T-helper 2 cell treated with Interferon-gamma antibody and Interleukin-4, amounts not matched to agents 5 μg/mL and 100 μg/mL, for 36 hours (primary cell): ENCODE measurements at places on chromosomes 4 and X.

DNA sequence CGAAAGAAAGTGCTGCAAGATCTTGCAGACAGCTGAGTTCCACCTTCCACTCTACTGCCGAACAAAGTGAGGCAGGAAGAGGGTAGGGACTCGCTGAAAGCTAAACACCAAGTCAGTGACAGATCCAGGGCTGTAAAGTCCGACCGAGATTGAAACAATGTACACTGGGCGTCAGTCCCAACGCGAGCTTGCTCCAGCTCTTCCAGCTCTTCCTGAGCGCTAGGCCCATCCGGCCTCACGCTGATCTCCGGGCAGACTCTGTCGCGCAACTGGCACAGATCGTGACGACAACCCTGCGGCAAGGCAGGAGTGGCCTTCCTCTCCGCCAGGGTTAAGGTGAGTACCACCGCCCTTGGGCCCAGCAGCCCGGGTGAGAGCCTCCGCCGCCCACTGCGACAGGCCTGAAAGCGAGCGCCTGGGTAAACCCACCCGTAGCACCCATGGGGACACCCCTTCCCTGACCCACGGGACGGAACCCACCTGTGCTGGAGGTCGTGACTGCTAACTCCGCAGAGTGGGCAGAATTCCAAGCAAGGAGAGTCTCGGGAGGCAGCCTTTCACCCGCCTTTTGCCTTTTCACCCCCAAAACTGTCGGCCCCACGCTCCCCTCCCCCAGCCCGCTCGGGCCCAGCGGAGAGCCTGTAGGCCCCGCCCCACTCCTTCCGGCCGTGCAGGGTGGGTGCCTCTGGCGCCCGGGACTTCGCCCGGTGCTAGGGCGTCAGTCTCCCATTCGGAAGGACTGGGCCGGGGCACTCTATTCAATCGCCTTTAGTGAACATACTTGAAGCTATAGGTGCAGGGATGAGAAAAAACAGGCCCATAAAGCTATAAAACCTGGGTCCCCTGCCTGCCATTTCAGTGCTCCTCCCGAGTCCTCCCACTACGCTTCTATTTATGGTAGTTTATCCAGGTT lies at the start of gene TMLHE:
Gene TMLHE, minus strand, starts transcription at position 641 of the 913 bp plus-strand sequence. CDS start 67,676 bp downstream, outside the sequence.
- peak; percentile 51 for DNase-seq

- no peak for DNase-seq
Measured at GRCh38 chrX:8304668-8305067, 133.6 kb upstream of the VCX2 start.

- no peak for DNase-seq
Measured at GRCh38 chr4:1711055-1711570, 1.0 kb downstream of the SLBP start.

DNA sequence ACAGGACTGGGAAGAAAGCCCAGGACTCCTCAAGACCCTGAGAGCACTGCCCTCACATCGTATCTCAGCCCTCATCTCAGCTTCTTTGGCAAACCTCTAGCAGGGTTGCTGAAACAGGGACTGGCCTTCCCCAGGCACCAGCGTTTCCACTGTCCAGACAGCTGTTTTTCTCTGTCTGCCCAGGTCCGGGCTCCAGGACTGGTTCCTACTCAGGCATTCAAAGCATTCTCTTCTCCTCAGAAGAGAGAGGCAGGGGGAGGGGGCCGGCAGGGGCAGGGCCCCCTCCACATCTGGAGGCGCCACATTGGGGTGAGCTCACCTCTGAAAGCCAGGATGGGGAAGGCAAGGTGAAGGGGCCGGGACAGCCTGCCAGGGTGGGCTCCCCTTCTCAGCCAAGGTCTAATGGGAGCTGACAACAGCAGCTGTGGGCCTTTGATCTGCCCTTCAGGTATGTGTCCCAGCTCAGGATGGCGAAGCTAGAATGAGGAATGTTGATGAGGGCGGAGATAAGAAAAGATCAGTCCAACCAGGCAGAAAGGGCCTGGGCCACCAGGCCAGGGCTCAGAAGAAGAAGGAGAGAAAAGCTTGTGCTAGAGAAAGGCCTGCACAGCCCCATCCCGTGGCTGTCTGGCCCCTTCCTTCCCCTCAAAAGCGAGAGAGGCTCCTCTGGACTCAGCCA lies 60.4 kb downstream of the PJA1 start:
- DNase-seq = no peak

GRCh38 chrX:134645936-134646543 lies 12.2 kb downstream of the PLAC1 start:
- DNase-seq = no peak

- DNase-seq = no peak
Measured at GRCh38 chrX:5916945-5917344, 311.7 kb downstream of the NLGN4X start.

- DNase-seq = no peak
Measured at GRCh38 chr4:57404483-57404882, 294.3 kb upstream of the IGFBP7 start.

DNA sequence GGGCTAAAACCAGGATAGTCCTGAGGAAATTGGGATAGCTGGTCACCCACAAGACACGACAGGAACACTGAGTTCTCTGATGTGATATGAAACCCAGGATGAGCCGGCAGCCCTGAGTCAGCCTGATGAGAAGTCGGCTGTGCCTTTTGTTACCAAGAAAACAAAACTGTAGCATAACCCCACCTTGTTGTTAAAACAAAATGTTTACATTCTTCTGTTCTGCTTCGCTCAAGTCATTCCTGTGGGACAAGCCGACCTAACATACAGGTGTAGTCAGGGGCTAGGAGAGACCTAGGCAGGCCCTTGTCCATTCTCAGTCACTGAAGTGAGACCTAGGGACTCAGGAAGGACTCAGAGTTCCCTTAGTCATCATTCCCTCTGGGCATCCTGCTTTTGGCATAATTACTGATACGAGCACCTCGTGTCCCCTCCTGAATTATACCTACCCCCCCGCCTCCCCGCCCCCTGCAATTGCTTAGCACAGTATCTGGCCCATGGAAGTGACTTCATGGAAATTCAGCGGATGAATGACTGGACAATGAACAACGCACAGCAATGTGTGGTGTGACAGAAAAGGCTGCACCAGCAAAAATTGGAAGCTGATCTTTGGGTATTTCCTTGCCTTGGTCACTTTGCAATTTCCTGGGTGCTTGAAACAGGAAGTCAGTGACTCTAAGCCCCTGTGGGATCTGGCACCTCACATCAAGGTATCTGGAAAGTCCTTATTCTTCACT lies 31.9 kb upstream of the TLR2 start:
- no peak for DNase-seq

DNA sequence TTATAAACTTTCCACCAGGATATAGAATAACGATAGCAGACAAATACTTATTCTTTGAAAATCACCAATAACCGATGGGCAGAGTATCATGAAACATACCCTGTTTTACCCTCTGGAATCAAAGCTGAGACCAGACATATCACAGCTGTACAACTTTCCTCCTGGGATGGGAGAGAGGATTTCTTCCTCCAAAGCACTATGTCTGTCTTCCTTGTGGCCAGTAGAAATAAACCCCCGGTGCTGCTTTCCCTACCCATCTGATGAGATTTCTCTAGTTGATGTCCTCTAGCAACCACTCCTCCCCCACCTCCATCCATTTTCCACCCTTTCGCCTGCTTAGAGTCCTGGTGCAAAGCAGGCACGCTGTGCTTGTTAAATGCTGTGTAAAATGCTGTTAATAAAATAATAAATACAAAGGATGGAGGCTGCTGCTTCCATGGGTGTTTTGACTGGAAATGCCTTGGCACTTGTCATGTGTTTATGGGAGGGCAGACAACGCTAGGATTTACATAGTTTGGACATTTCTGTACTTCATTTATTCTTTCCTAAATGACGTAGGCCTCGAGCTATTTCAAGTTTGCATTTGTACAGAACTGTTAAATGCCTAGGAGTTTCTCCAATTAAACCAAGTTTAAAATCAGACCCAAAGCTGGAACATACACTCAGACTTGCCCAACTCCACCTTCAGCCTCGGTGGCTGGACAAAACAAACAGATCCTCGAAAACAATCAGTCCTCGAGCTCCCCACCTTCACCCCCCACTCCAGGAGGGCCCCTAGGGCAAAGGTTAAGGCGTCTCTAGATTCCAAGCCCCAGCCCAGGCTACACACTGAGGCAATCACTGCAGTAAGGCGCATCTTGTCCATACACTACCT lies 10.1 kb downstream of the BCOR start:
- DNase-seq = no peak

DNA sequence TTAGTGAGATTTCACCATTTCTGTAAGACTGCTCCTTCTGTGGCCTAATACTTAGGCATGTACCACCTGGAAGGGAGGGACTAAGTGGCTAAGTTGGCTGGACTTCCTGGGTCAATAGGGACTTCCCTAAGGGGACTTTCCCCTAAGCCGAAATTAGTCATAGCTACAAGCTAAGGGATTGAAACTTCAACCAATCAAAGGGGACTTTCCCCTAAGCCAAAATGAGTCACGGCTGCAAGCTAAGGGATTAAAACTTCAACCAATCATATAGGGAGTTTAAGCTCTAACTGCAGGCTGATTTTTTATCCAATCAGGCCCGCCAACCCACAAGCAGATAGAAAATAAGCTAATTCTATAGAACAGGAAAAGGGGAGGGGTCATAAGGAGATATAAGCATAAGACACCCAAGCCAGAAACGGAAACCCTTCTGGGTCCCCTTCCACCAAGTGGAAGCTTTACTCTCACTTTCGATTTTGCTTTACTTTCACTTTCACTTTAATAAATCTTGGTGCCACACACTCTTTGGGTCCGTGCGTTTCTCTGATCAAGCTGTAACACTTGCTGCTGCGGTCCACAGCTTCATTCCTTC lies 382.8 kb downstream of the KLHL4 start:
- peak; percentile 3 for DNase-seq

DNA sequence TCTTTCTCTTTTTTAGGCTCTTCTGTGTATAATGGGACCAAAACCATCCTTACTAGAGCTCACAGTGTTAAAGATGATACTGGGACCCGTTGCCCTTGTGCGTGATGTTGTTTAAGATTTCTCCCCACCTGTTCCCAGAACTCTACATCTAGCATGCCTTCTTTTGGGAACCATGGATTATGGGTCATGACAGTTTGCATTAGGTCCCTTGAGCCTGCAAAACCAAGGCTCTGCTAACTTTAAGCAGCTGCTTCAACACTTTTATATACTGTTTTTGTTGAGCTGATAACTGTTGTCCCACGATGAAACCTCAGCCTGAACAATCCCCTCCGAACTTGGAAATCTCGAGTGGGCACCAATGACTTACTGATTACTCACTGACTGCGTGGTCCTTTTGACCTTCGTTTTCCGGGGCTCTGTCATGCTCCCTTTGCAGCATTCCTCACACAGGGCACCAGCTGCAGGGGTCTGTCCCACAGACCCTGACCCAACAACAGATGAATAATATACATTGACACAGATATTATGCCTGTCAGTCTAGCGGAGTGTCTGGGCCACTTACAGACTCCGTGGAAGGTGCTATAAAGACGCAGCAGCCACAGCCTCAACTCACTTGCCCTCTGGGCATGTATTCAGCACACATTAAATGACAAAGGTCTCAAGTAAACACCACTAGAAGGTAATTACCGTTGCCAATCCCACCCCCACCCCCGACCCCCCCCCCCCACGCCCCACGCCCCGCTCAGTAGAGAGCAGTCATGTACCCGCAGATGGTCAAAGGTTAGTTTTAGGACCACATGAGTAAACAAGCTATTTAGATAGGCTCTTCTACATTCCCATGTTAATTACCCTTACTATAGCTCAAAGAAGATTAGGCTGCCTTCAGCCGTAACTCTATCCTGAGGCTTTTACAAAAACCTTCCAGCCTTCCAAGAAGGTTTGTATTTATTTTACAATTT lies 162.0 kb upstream of the WDFY3 start:
- no peak for DNase-seq
